NCI-H446 (cell line): ENCODE measurements at places on chromosomes 1 and 21.

GRCh38 chr1:109399326-109399957 lies 1.7 kb upstream of the SORT1 start:
- DNase-seq: peak; percentile 83

GRCh38 chr1:55304229-55304740 lies 89.1 kb upstream of the USP24 start:
- DNase-seq: peak; percentile 88

GRCh38 chr21:44927587-44928461 lies 7.1 kb upstream of the ITGB2 start:
- DNase-seq: no peak

- DNase-seq: no peak
Observed at GRCh38 chr1:52191395-52191965, 49.6 kb downstream of the ZFYVE9 start.

- DNase-seq: peak; percentile 79
Observed at GRCh38 chr1:24070821-24071393, 41.0 kb downstream of the MYOM3 start.

DNA sequence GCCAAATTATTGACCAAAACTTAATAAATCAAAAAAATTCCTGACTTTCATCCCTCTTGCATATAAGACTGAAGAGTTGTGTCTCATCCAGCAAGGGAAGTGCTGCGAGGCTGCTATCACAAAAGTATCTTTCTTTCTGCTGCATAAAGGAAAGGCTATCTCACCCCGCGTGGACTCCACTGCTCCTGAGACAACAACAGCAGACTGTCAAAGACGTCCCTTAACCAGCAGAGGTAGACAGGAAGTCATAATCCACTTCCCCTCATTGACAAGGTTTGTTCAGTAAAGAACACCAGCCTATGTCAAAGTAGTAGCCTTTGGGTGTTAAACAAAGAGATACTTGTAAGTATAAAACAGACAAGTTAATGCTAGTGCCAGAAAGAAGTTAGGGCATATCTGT lies 29.4 kb downstream of the VPS26C start:
- no peak for DNase-seq

DNA sequence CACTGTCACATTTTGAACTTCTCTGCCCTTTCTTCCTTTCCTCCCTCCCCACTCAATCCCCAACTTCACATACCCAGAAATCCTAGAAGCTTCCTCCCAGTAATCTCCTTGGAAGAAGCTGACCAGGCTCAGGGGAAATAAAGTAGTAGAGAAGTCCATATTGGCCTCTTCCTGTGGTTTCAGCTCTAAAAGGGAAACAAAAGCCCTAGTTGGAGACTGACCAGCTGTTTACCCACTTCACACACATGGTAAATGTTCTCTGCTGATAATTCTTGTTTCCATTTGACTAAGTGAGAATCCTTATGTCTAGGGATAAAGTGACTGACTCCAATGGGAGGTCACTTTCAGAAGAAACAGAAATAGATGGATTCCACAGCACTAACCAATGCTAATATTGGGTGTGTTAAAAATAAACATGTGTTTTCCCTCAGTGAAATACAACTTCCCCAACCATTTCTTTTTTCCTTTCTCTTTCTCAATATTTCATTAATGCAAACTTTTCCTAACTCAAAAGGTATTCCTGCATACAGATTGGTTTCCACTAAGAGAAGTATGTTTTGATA lies 178.9 kb upstream of the DPT start:
- no peak for DNase-seq

- peak; percentile 54 for DNase-seq
Observed at GRCh38 chr1:89547563-89548116, 23.0 kb downstream of the LRRC8B start.
